ENCODE measurements at places on chromosomes 2 and 18. TPM values are rescaled to one million over a fixed set of nuclear protein-coding genes. Genes with fewer than 3 reads are reported as not detected.

Gene GPR148
- not detected for total RNA-seq

Gene FEV
- not detected for total RNA-seq

Gene ZNF532
- total RNA-seq = 8.6 TPM

Gene TMEM198
- total RNA-seq = 5.1 TPM

Gene AGXT
- total RNA-seq = not detected

Gene CRACDL
- 0.13 TPM for total RNA-seq

Gene RND3
- not detected for total RNA-seq

Gene TANK
- total RNA-seq = 110 TPM

Gene TANC1
- 1.4 TPM for total RNA-seq

Gene HOXD3
- total RNA-seq = not detected

Gene DTNA
- total RNA-seq = 0.11 TPM

Gene VIL1
- total RNA-seq = not detected
